ENCODE measurements at places on chromosomes 11 and 22. TPM values are rescaled to one million over a fixed set of nuclear protein-coding genes. Genes with fewer than 3 reads are reported as not detected.

DNA sequence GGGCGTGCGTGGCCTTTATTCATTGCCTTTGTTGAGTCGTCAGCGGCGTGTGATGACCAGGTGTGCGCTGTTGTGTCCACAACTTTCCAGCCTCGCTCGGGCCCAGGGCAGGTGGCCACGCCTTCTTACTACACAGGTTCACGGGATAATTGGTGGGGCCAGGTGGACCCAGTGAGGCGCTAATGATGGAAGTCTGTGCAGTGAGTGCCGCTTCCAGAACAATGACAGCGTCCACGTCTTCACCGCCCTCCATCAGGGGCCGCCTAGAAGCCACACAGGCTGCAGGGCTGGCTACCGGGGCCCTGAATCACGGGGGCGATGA, 1197.3 kb downstream of the BRD1 start:
- no peaks in the 10 kb centered on the region for H3K4me1 ChIP-seq
- no peaks in the 10 kb centered on the region for H3K36me3 ChIP-seq
- H3K27me3 ChIP-seq = no peaks in the 10 kb centered on the region
- no peak overlapping the region for H3K27ac ChIP-seq
- no peak for DNase-seq

DNA sequence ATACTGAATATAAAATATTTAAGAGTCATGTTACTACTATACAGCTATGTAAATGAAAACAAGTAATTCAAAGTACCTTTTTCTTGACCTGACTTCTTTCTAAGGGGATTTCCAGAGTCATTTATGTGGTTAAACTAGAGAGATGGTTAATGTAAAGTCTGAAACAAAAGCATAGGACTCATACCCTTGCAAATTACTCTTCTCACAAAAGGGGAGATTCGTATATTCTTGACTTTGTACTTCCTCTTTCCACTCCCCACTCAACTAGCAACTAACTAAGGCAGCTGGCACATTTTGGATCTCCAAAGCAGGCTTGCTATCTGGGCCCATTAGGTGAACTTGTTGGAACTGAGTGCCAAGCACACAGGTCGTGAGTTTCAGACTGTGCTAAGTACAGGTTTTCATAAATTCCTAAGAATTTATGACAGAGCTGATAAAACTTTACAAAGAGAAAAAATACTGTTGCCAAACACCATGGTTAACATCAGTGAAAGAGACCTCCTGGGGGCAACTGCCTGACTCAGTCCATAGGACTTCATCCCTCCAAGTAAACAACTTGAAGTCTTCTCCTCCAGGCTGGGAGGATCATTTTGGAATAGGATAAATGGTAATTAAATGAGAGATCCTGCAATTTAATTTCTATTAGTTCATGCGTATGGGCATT, 77.0 kb upstream of the DDI1 start:
- H3K27ac ChIP-seq = no peak overlapping the region
- no peaks in the 10 kb centered on the region for H3K36me3 ChIP-seq
- H3K27me3 ChIP-seq = peaks cover 1% of the 10 kb centered on the region
- no peak for DNase-seq
- no peak overlapping the region for H3K4me3 ChIP-seq

The MMP3 gene
- 1.4 TPM for total RNA-seq

- no peak for DNase-seq
- no peaks in the 10 kb centered on the region for H3K36me3 ChIP-seq
- no peak overlapping the region for H3K4me3 ChIP-seq
- no peaks in the 10 kb centered on the region for H3K27me3 ChIP-seq
- H3K27ac ChIP-seq = no peak overlapping the region
These were observed 54.6 kb upstream of the CHRM4 start for GRCh38 chr11:46445920-46446771.

DNA sequence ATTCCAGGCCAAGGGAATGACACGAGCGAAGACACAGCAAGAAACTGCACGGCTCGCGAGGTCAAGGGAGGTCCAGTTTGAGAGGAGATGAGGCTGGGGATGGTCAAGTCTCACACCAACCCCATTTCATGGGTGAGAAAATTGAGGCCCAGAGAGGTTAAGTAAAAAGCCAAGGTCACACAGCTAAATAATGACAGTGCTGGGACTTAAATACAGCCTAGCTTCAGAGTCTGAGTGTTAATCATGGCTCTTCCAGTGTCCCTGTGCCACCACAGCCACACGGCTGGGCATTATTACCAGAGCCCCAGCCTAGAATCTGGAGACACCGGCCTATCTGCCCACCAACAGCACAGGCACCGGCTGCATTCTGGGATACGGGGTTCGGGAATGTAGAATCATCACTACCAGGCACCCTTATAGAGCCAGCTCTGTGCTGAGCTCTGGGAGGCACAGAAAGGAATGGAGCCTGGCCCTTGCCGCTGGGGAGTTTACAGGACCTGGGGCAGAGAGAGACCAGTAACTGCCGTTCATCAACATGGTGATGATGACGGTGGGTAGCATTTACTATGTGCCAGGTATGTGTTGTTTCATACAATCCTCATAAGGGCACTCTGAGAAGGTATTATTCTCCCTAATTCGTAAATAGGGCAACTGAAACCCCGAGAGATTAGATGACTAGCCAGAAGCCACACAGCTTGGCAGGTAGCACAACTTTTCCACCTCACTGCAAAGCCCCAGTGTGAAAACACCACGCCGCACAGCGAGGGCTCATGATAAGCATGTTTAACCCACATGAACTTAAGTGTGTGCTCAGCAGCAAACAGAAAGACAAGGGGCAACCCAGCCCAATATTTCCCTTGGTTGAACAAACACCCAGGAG, 51.8 kb downstream of the CD6 start:
- H3K4me3 ChIP-seq = no peak overlapping the region
- H3K4me1 ChIP-seq = no peaks in the 10 kb centered on the region
- H3K27ac ChIP-seq = no peak overlapping the region
- no peaks in the 10 kb centered on the region for H3K27me3 ChIP-seq
- no peak for DNase-seq
- no peaks in the 10 kb centered on the region for H3K36me3 ChIP-seq

The NPTXR gene
- total RNA-seq = 21.9 TPM

- H3K36me3 ChIP-seq = no peaks in the 10 kb centered on the region
- no peak overlapping the region for H3K27ac ChIP-seq
- no peaks in the 10 kb centered on the region for H3K27me3 ChIP-seq
These were observed 104.4 kb downstream of the STIM1 start for GRCh38 chr11:3959903-3960265.

The WDR74 gene
- 35.4 TPM for total RNA-seq

- no peak overlapping the region for H3K27ac ChIP-seq
- no peak overlapping the region for H3K4me3 ChIP-seq
- H3K27me3 ChIP-seq = no peaks in the 10 kb centered on the region
- H3K36me3 ChIP-seq = no peaks in the 10 kb centered on the region
- no peaks in the 10 kb centered on the region for H3K4me1 ChIP-seq
These were observed 391.8 kb upstream of the DDI1 start for GRCh38 chr11:103644676-103645075.
